ENCODE measurements at places on chromosomes 7 and 10. TPM values are rescaled to one million over a fixed set of nuclear protein-coding genes. Genes with fewer than 3 reads are reported as not detected.

BHLHA15 gene
- not detected for total RNA-seq

UTF1 gene
- total RNA-seq, result not detected

MOGAT3 gene
- total RNA-seq, result not detected

AVPI1 gene
- 12.2 TPM for total RNA-seq

SDK1 gene
- 2.4 TPM for total RNA-seq

LANCL2 gene
- 9.0 TPM for total RNA-seq

KCNMA1 gene
- 4.6 TPM for total RNA-seq

TWIST1 gene
- 3.3 TPM for total RNA-seq

ANKRD22 gene
- total RNA-seq, result not detected

STARD3NL gene
- 32.1 TPM for total RNA-seq

ATG9B gene
- total RNA-seq, result 0.18 TPM

LRMDA gene
- total RNA-seq, result 97.9 TPM

UCN3 gene
- not detected for total RNA-seq

ATXN7L1 gene
- 3.9 TPM for total RNA-seq

TLL2 gene
- total RNA-seq, result 1.4 TPM

ZNF783 gene
- total RNA-seq, result 6.4 TPM

ZNF488 gene
- not detected for total RNA-seq

HOXA7 gene
- total RNA-seq, result not detected

NKX1-2 gene
- not detected for total RNA-seq

LIPM gene
- total RNA-seq, result not detected

C10orf67 gene
- 0.66 TPM for total RNA-seq

RGR gene
- 0.79 TPM for total RNA-seq

AKR1C8 gene
- total RNA-seq, result not detected

FAM13C gene
- 5.3 TPM for total RNA-seq

DENND10 gene
- 19.3 TPM for total RNA-seq

GPRIN2 gene
- total RNA-seq, result not detected

KAZALD1 gene
- 19.1 TPM for total RNA-seq

TMEM60 gene
- total RNA-seq, result 8.9 TPM

ZMIZ2 gene
- total RNA-seq, result 61.6 TPM

TMEM270 gene
- total RNA-seq, result not detected

NPFFR1 gene
- total RNA-seq, result not detected

CDCA7L gene
- total RNA-seq, result 89.6 TPM

FKBP9 gene
- total RNA-seq, result 115 TPM

HIPK2 gene
- total RNA-seq, result 92.6 TPM

ASZ1 gene
- not detected for total RNA-seq

GPER1 gene
- total RNA-seq, result 4.3 TPM

WDFY4 gene
- total RNA-seq, result 1.4 TPM

ADAMTS14 gene
- 0.26 TPM for total RNA-seq

METTL27 gene
- total RNA-seq, result 0.48 TPM

FAM241B gene
- total RNA-seq, result 7.9 TPM

LBX1 gene
- not detected for total RNA-seq

NAT16 gene
- not detected for total RNA-seq

NRCAM gene
- 0.71 TPM for total RNA-seq

AS3MT gene
- 10.0 TPM for total RNA-seq

DGKI gene
- total RNA-seq, result 7.6 TPM

CNNM1 gene
- total RNA-seq, result 0.29 TPM

MYL10 gene
- total RNA-seq, result not detected

Data from right cardiac atrium (tissue), 5 donors.